ENCODE measurements at places on chromosomes 3 and 15.

- no peak for DNase-seq
These were observed 4.6 kb downstream of the ACSBG1 start for GRCh38 chr15:78229431-78230406.

GRCh38 chr15:76467136-76467535 lies 130.6 kb downstream of the ISL2 start:
- no peak for DNase-seq

DNA sequence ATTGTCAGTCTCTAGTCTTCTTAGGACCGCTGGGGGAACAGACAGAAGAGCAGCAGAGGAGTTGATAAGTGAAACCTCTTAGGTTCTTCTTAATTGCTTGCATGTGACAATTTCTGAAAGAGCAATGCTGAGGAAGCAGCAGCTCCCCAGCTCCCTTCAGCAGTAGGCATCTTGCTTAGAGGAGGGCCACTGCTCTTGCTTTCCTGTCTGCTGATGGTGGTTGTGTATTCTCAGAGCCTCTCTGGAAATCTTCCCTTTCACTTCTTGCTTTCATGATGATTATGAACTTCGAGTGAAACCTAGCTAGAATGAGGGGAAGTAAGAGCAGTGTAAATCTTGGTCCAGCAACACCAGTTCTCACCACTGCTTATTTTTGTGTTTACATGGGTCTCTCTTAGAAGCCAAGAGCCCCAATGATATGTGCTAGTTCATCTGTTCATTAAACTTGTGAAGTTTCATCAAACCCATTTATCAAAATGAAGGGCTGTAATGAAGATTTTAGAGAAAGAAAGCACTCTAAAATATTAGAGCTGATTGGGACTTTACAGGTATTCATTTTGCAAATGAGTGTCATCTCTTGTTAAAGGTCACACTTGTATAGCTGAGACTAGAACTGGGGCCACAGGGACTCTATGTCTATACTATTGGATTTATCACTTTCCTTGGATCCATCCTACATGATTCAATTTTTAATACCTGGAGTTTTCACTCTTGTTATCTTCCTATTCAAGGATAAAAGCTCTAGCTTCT lies 246.7 kb downstream of the LPP start:
- DNase-seq: no peak

- DNase-seq: peak; percentile 14
These were observed 3.8 kb downstream of the VEPH1 start for GRCh38 chr3:157499342-157499963.

- DNase-seq: no peak
These were observed 76.2 kb downstream of the NFKBIZ start for GRCh38 chr3:101925564-101925963.

DNA sequence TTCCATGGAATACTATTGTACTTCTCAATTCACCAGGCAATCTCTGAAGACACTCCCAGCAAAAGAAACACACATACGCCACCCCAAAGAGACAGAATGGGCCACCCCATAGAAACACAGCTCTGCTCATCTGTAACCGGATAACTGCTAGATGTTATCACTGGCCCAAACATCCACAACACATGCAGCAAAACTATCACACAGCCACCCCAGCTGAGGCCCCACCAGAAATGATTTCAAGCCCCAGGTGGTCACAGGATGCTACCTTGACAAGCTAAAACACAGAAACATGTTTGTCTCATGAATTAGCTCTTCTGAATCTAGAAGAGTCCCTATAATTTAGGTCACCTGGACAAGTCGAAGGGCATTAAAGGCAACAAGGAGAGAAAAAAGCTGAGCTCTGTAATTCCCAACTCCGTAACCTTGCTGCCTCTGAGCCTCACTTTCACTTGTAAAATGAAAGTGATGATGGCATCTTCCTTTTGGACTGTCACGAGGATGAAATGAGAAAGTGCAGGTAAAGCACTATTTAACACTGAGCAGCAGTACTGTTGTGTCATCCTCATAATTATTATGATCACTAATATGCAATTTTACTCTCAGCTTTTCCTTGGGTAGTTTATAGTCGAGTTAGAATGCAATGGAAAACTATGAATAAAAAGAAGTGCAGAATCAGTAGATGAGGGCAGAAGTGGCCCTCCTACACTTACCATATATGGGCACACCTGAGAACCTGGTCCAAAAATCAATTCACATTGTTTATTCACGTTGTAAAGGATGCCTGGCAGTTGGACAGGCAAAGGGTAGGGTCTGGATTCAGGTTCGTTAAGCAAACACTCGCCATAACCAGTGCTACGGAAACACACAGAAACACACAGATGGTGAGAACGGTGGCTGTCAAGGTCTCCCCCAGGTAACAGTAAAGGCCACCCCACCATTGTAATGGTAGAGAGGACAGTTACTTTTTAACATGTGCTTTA lies 38.6 kb downstream of the ADAMTS9 start:
- no peak for DNase-seq

GRCh38 chr15:53272116-53272515 lies 482.0 kb upstream of the ONECUT1 start:
- no peak for DNase-seq

DNA sequence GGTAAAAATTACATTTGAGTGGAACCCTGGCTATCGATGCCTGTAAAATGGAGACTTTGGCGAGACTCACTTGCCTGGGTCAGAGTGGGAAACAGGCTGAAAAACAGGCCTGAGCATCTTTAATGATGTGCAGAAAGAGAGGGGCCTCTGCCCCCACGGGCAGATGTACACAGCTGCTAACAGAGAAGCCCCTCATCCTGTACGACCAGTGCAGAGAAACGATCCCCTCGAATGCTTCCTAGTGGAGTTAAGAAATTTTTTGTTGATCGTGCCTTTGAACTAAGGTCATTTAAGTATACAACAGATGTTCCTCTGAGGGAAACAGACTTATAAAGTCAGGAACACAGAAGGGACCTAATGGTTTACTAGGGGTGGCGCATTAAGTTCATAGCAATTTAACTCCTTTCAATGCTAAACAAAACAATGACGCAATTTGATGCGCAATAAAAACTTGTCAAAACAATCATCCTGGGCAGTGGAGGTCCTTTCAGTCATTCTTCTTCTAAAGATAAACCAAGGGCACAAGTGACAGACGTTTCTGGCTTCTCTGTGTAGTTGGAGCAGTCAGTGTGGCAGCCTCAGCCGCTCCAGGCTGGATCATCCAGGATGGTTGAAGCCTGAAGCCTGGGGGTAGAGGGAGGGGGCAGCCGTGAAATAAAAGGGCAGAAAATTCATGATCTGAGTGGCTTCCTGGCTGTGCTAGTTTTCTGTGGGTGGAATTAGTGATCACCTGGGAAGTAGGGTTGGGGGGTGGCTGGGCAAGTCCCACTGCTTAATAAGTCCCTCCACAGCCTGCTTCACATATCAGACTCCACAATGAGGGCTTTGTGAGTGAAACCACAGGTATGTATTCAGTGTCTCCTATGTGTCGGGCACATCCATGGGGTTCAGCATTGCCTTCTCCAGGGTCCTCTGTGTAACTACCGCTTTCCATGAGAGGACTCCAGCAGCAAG lies 50.8 kb upstream of the MRPS22 start:
- DNase-seq: no peak

GRCh38 chr3:86771741-86772512 lies 219.0 kb downstream of the VGLL3 start:
- DNase-seq: no peak

GRCh38 chr3:27503526-27503925 lies 19.3 kb upstream of the SLC4A7 start:
- DNase-seq: no peak

- DNase-seq: no peak
These were observed 11.5 kb downstream of the CSPG5 start for GRCh38 chr3:47567149-47567548.

DNA sequence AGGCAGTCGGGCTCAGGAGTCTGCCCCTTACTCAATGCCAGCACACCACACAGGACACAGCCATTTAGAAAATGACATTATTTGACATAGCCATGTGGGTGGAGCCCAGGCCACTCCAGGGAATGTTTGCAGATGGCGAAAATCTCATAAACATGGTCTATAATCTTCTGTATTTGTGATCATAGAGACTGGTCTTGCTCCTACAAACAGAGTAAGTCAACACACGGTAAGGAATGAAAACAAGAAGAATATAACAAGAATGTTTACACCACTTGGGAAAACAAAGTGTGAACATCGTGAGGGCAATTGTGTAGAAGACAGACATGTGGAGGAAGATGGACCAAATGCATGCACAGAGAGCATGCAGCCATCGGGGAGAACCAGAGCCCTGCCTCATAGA lies 68.2 kb downstream of the SEMA5B start:
- DNase-seq: no peak

GRCh38 chr3:124079912-124080276 lies 88.0 kb upstream of the ROPN1 start:
- no peak for DNase-seq

- no peak for DNase-seq
These were observed 53.5 kb downstream of the TBC1D2B start for GRCh38 chr15:78023865-78024518.

DNA sequence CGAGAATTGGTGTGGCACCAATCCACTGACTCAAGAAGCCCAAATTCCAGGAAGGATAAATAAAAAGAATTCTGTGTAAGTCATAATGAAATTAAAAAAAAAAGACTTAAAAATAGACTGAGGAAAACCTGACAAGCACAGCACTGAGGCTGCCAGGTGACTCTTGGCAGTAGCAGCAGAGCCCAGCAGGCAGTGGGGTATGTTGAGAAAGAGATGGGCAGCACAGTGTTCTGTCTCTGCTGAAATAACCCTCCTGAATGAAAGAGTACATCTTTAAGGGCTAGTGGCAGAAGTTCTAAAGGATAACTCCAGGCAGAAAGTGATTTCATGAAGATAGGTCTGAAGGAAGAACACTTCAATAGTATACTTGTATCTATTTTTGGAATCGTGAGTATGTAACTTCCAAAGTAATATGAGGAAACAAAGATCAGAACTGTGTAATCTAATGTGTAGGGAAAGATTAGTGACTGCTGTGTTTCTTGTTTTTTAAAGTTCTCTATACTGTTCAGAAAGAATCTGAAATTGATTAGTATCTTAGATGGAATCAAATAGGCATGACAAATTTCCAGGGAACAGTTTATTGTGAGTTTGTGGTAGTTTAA lies 75.9 kb downstream of the RAB7A start:
- no peak for DNase-seq

- no peak for DNase-seq
These were observed 673.7 kb upstream of the CCDC54 start for GRCh38 chr3:106703524-106703923.

- DNase-seq: no peak
These were observed 28.6 kb upstream of the STXBP5L start for GRCh38 chr3:120879411-120879810.

- no peak for DNase-seq
These were observed 110.1 kb downstream of the CADM2 start for GRCh38 chr3:85068911-85069310.

GRCh38 chr15:87827131-87827530 lies 429.4 kb downstream of the NTRK3 start:
- DNase-seq: no peak

DNA sequence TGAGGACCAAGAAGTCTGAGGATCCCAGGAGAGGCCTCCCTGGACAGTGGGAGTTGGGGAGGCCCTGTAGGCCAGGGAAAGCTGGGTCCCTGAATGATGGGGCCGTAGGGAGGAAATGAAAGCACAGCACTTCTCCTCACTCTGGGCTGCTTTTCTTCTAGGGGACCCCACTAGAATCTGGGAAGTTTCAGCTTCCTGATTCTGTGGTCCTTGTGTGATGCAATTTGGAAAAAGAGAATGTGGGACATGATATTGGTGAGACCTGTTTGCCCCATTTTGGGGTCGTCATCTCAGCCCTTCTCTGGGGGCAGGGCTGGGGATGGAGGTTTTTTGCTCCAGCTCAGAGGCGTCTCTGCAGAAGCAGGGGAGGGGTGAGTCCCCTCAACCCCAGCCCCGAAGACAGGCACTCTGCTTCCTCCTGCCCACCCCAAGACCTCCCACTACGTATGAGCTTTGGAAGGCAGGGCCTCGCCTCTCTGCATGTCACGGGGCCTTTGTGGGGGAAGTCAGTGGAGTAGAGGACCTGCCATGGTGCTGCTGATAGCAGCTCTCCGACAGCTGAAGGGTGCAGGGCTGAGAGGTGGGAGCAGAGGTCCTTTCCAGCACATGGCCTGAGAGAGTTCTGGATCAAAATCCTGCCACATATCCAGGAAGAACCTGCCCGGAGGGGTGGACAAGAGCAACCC lies 1.5 kb upstream of the SNX22 start:
- DNase-seq: no peak

DNA sequence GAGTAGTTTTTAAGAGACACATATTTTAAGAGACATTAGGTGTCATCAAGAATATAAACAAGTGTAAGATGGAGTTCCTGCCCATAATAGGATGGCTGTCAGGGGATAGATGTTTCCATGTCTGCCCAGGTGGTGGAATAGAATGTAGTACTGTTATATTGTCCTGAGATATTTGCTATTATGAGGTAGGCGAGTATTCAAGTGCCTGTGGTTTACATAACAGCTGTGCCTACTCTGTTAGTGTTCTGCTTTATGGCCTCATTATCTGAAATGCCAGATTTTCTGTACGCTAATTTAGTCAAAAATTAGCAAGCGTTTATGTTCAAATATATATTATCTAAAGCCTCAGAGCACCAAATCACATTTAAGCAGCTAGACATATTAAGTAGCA lies 360.2 kb upstream of the ROPN1 start:
- DNase-seq: no peak

DNA sequence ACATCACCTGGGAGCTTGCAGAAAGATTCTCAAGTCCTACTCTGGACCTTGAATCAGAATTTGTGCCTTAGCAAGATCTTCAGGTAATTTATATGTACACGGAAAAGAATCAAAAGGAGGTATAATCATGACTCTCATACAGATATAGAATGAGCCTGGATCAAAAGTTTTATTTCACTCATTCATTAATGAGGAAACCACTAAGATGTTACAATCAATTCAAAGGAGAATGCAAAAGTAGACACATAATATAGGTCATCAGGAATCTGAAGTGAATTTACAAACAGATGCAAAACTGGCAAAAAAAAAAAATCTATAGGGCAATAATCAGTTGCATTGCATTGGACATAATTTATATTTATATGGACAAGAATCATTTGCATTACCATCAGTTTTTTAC lies 195.4 kb upstream of the TLE3 start:
- DNase-seq: no peak

- no peak for DNase-seq
These were observed 191.4 kb downstream of the LRTM1 start for GRCh38 chr3:54736459-54736858.

DNA sequence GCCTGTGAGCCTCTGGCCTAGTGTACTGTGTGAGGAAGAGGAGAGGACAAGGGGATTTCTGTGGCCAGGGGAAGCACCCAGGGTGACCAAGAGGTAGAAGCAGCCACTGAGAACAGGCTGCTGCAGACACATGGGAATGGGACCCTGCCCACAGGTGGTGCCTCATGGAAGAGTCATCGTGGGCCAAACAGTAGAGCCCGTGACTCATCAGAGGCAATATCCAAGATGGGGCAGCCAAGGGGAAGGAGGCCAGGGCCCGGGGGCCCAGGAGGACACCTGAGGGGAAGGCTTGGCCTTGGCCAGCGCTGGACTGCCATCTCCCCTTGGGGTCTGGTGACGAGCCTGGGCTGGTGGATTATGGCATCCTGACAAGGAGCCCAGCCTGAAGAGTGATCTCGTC lies 275.0 kb upstream of the LYSMD4 start:
- no peak for DNase-seq

Measured in HuH-7.5 (cell line).